ENCODE measurements at places on chromosomes 5 and 9. TPM values are rescaled to one million over a fixed set of nuclear protein-coding genes. Genes with fewer than 3 reads are reported as not detected.

DNA sequence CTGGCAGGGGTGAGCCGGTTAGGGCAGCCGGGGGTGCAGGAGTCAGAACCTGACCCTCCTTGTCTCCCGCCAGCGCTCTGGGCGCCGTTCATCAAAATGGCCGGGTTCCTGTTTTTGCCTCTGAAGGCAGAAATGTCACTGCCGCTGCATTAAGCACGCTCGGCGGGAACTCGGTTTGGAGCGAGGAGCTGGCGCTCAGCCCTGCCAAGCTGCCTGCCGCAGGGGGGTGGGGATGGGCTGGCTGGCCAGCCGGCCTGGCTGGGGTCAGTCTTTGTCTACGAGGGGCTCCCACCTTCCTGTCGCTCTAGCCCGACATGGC is 63.7 kb downstream of the CXXC5 start:
- no peak for DNase-seq

- peak; percentile 52 for DNase-seq
Measured at GRCh38 chr5:1793301-1793740, 6.3 kb downstream of the MRPL36 start.

GRCh38 chr9:8632493-8632892 is 832.9 kb upstream of the DMAC1 start:
- DNase-seq = no peak

GRCh38 chr5:98769959-98770208 is 3.6 kb upstream of the RGMB start:
- DNase-seq = peak; percentile 45

DNA sequence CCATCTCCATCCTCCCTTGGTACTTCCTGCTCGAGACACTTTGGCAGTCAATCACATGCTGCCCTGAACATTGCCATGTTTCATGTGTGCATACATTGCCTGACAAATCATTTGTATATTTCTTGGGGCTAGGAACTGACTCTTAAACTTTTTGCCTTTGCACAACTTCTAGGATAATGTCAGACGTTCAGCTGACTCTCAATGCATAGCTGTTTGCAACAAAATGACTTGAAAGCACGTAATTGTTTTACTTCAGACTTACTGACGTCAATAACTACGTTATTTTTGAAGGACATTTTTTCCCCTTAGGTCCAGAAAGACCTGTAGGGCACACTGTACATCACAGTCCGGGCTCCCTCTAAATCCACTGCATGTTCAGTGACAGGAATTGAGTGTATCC is 37.4 kb upstream of the DAB2 start:
- no peak for DNase-seq

DNA sequence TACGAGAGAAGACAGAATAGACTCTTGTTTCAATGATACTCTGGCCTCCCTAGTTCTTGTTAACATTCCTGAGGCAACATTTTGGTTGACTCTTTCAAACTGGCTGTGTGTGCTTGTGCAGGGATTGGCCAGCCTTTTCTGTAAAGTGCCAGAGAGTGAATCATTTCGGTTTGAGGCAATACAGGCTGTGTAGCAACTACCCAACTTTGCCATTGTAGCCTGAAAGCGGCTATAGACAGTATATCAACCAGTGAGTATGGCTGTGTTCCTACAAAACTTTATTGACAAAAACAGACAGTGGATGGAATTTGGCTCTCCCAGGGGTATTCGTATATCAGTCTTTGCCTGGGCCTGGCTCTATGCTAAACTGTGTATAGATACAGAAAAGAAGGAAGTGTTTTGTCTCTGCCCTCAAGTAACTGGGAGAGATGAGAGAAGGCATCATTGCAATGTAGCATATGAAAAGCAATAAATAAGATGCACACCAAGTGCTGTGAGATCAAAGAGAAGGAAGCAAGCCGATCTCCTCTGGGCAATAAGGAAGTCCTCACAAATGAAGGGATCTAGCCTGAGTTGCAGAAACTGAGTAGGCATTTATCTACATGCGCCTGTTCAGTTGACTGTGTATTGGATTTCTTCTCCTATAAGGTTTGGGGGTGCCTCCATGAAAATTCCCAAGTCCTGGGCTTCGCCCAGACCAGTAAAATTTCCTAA is 568.0 kb upstream of the KLF4 start:
- peak; percentile 97 for DNase-seq

The OR4F3 gene
- total RNA-seq = 0.32 TPM

The ADAMTS2 gene
- total RNA-seq = 44.5 TPM

The SPATA31E1 gene
- total RNA-seq = not detected

The RELL2 gene
- 4.7 TPM for total RNA-seq

All from fibroblast of villous mesenchyme (primary cell).